ENCODE measurements at places on chromosomes 5 and 9. TPM values are rescaled to one million over a fixed set of nuclear protein-coding genes. Genes with fewer than 3 reads are reported as not detected.

- DNase-seq, result no peak
Measured at GRCh38 chr9:129100383-129101169, 10.0 kb downstream of the CRAT start.

DNA sequence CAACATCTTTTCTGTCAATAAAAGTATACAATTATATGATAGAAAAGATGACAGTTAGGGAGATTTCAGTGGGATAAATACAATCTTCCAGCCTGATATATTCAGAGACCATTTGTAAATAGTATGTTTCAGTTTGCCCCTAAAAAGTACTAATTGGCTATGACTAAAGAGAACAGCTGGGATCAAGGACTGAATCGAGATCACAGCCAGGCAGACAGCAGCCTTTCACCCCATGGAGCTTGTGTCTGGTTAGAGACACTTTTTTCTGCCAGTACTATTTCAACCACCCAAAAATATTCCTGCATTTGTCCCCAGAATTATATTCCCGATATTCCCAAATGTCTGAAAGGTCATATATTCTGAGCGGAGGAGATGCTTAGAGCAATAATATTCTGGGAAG is 577.3 kb upstream of the TLE4 start:
- no peak for DNase-seq

DNA sequence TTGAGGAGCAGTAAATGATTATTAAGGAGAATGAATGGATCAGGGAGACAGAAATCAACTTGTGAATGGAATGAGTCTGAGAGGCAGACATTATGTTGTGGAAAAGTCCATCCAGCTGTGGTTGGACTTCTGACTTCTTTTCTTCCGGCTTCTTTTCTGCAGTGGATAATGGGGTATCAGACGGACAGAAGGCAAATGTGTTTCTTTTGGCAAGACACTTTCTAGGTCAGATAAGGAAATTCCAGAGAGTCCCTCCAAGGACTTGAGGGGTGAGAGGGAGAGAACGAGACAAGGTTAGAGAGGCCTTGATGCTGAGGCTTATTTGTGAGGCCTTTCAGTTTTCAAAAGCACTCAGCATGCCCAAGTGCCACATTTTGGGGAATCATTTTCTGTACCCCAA is 17.1 kb upstream of the GRHPR start:
- no peak for DNase-seq

DNA sequence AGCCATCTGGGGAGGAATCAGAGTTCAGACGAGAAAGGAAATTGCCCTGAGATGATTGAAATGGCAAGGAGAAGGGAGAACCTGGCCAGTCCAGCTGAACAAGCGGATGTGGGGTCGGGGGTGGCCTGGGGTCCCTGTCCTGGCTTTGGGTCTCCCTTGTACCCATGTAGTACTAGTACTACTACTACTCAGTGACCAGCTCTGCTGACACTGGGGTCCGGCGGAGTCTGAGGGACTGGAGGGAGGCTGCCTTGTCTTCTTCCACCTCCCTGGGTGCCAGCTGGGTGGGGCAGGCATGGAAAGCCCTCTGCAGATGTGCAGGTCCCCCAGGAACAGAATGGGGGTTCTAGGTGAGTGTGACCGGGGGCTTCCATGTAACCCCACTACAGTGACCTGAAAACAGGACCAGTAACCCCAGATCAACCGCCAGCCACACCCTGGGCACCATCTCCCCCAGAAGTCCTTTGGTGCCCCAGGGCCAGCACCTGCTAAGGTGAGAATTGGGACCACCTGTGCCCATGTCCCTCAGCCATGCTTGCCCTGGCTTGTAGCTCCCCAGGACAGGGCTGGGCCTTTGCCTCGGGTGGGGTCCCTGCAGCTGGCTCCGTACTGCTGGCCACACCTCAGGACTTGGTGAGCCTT is 89.1 kb upstream of the COL5A1 start:
- DNase-seq, result no peak

DNA sequence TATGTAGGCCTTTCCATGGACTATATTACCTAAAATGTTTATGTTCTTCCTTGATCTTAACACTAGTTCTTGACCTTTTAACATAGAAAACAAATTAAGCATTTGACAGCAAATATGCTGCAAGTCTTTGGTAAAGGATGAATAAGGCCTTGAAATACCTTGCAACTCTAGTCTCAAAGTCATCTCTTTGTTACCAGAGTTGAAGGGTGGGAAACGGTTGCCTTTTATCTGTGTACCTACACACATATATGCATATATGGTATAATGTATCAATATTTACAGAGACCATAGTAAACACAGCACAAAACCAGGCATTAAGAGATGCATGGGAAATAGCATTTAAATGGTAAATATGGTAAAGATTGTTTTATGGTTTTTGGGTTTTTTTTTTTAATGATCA is 16.5 kb downstream of the KIF2A start:
- DNase-seq, result no peak

GRCh38 chr9:94627287-94627686 is 12.0 kb downstream of the FBP1 start:
- DNase-seq, result no peak

DNA sequence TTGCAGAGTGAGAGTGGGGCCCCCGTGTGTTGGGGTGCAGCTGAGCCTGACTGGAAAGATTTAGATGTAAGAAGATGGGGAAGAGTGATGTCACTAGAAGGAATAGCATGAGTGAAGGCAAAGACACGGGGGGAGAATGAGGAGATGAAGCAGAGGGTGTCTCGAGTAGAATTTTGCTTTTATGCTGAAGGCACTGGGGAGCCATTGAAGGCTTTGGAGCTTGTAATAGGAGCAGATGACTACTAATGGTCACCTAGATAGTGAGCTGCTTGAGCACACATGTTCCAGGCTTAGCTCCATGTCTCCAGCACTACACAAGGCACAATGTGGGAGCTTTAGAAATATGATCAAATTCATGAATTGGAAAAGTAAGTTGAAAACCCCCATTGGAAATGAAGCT is 32.1 kb downstream of the COL15A1 start:
- DNase-seq, result no peak

- DNase-seq, result no peak
Measured at GRCh38 chr5:143101121-143101520, 302.4 kb downstream of the NR3C1 start.

DNA sequence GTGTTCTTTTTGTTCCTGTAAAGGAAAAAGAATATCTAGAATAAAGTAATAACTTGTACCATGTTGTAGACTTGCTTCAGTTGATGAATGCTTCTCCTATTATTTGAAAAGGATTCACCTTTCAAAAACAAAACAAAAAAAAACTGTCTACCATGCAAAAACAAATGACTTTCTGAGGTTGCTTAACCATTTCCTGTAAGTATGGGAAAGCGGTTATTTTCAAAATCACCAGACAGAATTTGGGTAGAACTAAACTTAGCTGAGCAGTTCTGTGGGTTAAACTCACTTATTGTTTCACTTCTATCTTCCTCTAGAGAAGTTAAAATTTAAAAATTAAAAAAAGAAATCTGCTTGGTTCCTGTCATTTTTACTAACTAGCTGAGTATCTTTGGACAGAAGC is 25.2 kb downstream of the LNPEP start:
- DNase-seq, result no peak

DNA sequence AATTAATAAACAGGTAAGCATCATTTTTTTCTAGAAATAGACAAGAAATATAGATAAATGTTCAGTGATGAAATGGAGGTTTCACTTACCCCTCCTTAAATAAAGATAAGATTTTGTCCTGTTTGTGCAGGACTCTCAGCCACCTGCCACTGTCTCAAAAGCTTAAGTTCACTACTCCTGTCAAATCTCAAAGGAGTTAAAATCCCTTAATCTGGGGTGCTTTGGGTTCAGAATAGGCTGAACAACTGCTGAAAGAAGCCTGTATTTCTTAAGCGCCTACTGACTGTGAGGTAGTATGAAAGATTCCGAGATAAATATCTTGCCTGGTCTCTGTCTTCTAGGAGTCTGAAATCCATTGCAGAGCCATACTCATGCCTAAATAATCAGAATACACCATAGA is 3.7 kb upstream of the BRINP1 start:
- no peak for DNase-seq

- no peak for DNase-seq
Measured at GRCh38 chr9:132596200-132596599, 13.8 kb downstream of the BARHL1 start.

GRCh38 chr5:177297922-177298321 is 5.6 kb downstream of the RAB24 start:
- DNase-seq, result no peak

The ENC1 gene
- 28.9 TPM for total RNA-seq

The PSAT1 gene
- 168 TPM for total RNA-seq

The EQTN gene
- 0.11 TPM for total RNA-seq

The GAS1 gene
- total RNA-seq, result 12.1 TPM

The GPR150 gene
- 0.41 TPM for total RNA-seq
